ENCODE measurements at places on chromosomes 7 and 10.

GRCh38 chr10:96833220-96834001, 1.3 kb downstream of the LCOR start:
- DNase-seq, result no peak

DNA sequence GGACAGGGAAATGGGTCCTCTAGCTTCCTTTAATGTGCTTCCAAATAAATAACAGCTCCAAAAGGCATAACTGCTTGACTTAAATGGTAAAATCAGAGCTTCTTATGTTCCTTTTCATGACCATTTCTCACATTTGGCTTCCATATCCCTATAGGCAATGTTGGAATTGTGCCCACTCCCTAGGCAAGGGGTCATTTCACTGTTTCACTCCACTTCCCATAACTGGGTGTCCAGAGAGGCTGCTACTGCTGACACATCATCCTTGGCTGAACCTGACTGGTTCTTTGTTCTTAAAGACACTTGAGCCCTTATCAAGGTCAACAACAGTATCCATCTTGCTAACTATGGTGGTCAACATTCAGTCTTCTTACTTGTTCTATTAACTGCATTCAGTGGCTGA, 37.1 kb downstream of the PRTFDC1 start:
- DNase-seq, result no peak

GRCh38 chr7:134359787-134360432, 43.2 kb upstream of the SLC35B4 start:
- no peak for DNase-seq

DNA sequence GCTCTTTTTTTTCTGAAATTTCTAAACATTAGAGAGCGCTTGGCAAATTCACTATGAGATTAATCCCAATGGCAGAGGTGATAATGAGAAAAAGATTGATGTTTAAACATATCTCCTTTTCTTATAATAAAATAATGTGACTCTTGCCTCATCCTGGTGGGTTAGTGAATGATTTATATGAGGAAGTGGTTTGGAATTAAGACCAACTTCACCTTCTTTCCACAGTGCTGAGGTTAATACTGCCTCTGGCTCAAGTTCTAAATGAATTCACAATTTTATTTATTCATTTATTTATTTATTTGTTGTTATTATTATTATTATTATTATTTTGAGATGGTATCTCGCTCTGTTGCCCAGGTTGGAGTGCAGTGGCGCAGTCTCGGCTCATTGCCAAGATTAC, 40.5 kb upstream of the ADO start:
- no peak for DNase-seq

DNA sequence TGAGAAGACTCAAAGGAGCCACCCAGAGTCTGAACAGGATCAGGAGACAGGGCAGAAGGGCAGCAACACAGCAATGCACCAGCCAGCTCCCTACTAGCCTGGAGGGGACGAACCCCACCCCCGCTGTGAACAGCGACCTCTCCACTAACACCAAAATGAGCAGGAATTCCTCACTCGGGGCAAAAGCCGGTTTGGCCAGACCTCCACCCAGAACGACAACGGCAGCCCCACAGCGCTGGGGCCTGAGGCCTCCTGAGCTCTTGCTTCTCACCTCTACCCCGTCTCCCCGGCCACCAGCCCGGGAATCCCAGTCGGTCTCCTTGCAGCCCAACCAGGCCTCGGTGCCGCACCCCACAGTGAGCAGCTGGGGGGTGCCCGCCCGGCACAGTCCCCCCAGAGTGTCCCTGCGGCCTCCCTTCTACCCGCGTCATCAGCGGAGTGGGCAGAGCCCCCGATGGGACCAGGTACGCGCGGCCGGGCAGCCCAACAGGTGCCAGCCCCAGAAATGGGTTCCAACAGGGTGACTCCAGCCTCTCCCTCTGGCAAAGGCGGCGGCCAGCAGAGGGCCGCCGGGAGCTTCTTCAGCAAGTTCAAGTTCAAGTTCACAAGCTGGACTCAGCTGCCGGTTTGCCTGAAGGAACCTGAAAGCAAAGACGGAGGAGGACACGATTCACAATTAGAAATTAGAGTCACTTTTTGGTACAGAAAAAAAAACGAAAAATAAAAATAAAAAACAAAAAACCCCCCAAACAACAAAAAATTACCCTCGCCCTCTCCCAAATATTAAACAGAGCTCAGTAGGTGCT, 129.0 kb downstream of the MARCHF5 start:
- no peak for DNase-seq

GRCh38 chr7:4832711-4833110, 29.1 kb downstream of the PAPOLB start:
- no peak for DNase-seq

DNA sequence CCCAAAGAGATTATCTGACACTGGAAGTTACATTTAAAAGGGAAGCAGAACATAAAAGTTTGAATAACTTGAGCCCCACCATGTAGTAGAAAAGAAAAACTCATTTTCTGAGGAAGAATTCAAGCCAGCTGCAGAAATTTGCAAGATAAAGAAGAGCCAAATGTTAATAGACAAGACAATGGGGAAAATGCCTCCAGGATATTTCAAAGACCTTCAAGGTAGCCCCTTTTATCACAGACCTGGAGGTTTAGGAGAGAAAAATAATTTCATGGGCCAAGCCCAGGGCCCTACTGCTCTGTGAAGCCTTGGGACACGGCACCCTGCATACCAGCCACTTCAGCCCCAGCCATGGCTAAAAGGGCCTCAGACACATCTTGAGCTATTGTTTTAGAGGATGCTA, 18.4 kb upstream of the AKR1C1 start:
- no peak for DNase-seq

DNA sequence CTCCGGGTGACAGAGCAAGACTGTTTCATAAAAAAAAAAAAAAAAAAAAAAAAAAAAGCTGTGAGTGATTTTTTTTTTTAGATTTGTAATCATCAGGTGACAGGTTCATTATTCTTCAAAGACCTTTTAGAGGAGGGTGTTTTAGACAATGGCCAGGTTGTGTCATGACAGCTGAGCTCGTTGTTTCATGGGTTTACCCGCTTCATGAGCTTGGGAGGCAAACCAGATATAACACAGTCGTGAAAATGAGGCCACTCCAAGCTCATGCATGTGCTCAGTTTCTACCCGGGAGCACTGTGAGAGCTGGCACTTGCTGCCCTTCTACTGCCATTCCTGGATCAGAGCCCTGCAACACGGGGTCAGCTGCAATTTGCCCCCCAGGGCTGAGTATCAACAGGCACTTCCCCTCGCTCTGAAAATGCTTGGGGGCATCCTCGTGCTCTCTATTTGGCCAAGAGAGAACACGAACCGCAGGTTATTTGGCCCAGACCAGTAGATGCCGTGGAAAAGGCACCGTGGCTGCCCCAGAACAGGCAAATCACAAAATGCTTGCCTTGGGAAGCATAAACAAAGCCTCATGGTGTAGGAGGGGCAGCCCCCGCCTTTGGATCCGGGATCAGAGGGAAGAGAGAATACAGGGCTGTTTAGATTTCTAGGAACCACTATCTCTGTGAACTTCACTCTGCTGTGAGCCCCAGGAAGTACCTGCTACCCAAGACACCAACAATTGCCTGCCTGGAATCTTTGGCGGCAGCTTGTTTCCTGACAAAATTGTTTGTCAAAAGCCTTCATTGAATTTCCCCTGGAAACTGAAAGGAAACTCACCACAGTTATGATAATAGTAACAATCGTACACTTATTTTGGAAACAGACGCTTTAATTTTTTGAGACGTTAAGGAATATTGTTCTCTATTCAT, 371.0 kb downstream of the FRMD4A start:
- no peak for DNase-seq

- no peak for DNase-seq
Observed at GRCh38 chr10:97778452-97779302, 6.9 kb upstream of the SFRP5 start.

GRCh38 chr10:75845176-75845947, 413.9 kb downstream of the LRMDA start:
- no peak for DNase-seq

DNA sequence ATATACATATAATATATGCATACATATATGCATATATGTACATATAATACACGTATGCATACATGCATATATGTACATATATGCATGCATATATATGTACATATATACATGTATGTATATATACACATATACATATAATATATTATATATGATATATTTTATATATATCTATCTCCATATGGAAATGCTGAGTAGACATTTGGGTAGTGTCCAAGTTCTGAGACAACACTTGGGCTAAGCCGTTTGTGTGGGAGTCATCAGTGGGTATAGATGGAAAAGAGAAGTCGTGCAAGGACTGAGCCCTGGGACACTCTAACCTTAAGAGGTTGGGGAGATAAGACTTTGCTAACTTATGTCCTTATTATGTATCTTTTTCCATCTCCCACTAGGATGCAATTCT, 165.2 kb upstream of the PODXL start:
- no peak for DNase-seq

- no peak for DNase-seq
Observed at GRCh38 chr7:108226816-108227299, 96.7 kb upstream of the LAMB4 start.

DNA sequence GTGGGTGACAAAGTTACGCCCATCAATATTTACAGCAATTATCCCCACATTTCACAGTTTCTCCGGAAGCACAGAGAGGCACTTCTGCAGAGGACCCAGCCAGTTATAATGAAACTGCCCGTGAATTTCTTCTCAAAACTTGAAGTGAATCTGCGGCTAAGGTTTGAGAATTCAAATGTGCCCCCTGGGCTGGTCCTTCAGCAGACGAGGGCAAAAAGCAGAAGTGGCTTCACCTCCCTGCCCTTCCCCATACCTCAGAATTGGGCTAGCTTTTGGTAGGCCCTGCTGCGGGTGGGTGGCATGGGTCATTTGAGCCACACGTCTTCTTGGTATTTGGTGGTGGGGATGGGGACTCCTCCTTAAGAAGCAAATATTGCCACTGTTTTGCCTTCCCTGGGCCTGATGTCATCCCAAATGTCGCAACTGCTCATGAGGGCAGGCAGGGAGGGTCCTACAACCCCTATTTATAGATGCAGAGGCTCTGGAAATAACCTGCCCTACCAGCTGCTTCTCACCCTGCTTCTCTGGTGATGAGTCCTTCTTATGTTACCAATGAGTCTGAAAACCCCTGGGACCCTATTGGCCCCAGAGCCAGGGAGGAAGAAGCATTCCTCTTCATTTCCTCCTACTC, 16.6 kb upstream of the WDFY4 start:
- no peak for DNase-seq

DNA sequence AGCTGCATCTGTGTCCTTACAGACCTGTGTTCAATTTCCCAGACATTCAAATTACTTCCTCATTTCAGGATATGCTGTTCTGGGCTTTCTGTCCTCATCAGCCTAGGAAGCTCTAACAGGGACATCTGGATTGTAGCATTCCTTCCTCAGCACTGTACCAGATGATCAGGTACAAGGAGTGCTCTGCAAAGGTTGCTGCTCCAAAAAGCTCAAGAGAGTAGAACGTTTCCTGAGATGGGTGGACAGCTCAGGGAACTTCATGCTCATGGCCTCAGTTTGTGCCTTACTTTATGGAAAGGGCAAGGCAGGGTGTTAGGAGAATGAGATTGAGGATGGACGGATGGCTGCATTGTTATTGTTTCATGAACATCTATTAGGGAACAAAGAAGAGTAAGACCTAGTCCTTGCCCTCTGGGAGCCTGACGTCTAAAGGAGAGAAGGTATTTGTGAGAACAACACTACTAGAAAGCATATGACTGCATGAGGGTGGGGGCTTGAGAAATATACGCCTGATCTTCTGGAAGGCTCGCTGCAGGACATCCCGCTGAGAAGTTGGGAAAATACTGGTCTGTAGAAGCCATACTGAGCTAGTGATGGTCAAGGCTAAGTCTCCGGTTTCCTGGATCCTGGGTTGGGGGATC, 10.5 kb upstream of the ZNF212 start:
- DNase-seq, result no peak

DNA sequence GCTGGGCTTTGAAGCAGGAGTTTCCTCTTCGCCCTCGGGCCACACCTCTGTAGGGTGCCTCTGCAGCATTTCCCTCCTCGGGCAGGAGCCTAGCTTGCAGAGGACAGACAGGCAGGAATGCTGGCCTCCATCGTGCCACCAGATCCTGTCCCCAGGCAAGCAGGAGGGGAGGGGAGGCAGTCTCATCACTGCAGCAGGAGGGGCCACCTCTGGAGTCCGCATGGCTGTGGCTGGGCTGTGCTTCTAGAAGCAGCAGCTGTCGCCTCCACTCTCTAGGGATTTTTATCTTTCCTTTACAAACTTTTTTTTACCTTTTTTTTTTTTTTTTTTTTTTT, 181.4 kb downstream of the CUX1 start:
- no peak for DNase-seq

- no peak for DNase-seq
Observed at GRCh38 chr7:124765401-124766352, at the start of gene GPR37. GPR37 (minus strand) TSS chr7:124765792; CDS start chr7:124764976, 816 bp downstream.

GRCh38 chr10:79181227-79181626, 112.5 kb downstream of the ZMIZ1 start:
- no peak for DNase-seq

GRCh38 chr7:96558093-96558492, 151.6 kb downstream of the SEM1 start:
- DNase-seq, result no peak

DNA sequence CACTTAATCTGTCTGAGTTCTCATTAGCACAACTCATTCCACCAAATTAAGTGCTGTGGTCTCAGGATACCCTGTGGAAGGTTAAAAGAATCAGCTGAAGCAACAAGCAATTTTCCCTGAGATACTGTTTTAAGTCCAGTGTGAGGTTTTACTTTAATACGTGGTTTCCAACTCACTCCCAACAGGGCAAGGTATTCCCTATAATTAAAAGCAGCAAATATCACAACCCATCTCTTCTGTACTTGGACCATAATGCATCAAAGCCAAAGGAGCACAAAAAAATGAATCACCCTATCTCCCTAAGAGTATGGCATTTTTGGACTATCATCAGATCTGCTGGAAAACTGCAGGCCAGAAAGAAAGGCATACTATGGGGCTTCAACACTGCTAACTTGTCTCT, 4.9 kb downstream of the CADPS2 start:
- no peak for DNase-seq

DNA sequence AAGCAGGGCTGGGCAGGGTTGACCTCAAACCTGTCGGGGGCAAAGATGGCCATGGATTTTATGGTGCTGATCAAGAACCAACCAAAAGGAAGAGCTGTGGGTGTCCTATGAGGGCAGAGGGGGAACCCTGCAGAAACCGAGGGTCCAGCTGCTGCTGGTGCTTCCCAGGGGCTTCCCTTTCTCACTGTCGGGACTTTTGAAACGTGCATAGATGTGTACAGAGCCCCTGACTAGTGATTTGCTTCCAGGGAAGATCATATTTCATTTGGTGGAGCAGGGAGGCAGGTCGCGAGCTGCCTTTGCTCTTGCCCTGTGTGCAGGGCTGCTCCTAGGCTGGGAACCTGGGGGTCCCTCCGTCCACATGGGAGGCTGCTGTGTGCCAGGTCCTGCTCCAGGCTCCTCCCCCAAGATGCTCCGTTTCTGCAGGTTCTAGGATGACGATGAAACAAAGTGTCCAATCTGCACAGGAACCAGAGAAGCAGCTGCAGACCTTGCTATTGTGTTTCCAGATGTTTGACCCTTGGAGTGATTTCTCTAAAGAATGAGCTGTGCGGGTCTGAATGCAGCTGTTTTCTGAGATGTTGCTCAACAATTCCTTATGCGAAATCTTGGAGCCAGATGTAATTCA, 9.4 kb upstream of the INPP5A start:
- DNase-seq, result no peak

GRCh38 chr7:149147752-149148653, 750 bp downstream of the ZNF398 start:
- peak; percentile 60 for DNase-seq

- DNase-seq, result no peak
Observed at GRCh38 chr10:71516890-71517289, 120.2 kb downstream of the CDH23 start.

Data from T-helper 17 cell (primary cell).